Stimulated activated CD4-positive, alpha-beta T cell treated with anti-CD3 and anti-CD28 coated beads, Interleukin-2, amount 100 ng/mL, for 48 hours (primary cell): ENCODE measurements at places on chromosomes 4 and X.

DNA sequence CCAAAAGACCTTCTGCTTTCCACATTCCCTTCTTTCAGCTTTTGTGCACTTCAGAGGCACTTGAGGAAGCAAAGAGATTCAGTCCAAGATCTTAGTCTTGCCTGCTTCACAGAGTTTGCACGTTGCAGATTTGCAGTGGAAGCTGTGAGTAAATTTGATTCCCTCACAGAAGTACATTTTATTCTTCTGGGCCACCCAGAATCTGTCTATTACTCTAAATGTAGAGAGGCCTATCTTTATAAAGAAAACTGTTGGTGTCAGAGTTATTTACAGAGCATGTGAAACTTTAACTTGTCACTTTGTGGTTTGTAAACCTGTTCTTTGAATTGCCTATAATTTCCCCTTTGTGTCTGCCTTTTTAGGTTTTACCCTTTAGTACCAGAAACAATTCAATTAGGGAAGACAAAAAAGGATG lies 15.5 kb downstream of the SPRY1 start:
- no peak for DNase-seq

GRCh38 chr4:137597752-137598430 lies 65.6 kb upstream of the PCDH18 start:
- no peak for DNase-seq

GRCh38 chr4:3638080-3638795 lies 106.0 kb upstream of the LRPAP1 start:
- DNase-seq = no peak

DNA sequence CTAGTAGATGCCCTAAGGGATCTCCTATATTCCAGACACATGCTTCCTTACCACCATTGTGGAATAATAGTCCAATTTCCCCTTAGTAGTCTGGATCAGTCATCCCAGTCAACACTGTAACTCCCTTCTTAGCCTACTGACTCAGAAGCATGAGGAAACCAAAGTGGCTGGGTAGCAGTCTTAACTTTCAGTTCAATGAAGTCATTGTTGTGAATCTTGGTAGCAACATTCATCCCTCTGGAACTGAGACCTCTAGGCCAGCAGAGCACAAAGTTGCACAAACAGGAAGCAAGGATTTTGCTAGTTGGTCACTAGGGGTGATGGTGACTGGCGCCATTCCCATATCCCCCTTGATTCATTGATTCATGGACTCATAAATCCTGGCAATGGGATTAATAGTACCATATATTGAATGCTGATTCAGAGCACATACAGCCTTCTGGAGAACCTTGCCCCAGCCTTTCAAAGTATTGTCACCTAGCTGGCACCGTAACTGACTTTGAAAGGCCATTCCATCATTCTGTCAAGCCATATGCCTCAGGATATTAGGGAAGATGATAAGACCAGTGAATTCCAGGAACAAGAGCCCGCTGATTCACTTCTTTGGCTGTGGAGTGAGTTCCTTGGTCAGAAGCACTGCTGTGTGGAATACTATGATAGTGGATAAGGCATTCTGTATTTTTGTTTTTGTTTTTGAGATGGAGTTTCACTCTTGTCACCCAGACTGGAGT lies 19.7 kb upstream of the GPAT3 start:
- no peak for DNase-seq

- no peak for DNase-seq
These were observed 43.5 kb downstream of the UBE2K start for GRCh38 chr4:39741401-39741800.

- no peak for DNase-seq
These were observed 1015.1 kb downstream of the RPA4 start for GRCh38 chrX:97898798-97899197.

GRCh38 chr4:2292646-2293108 lies 30.8 kb upstream of the MXD4 start:
- no peak for DNase-seq

GRCh38 chrX:55312655-55313054 lies 47.9 kb upstream of the PAGE3 start:
- no peak for DNase-seq

DNA sequence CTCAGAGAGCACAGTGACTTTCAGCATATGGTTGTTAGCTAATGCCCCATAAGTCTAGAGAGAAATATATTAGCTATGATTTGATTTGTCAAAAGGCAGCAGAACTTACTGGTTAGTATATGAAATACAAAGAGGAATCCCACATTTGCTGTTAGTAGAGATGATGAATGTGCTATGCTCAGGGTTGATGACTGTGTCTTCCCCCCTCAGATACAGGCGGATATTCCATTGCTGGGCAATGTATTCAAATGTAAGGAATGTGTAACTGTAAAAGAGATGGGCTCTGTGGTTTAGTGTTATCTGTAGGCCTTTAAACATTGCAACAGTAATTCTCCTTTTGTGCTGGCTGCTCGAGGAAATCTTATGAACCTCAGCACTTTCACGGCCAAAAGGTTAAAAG lies 528.9 kb upstream of the ARX start:
- DNase-seq = no peak

DNA sequence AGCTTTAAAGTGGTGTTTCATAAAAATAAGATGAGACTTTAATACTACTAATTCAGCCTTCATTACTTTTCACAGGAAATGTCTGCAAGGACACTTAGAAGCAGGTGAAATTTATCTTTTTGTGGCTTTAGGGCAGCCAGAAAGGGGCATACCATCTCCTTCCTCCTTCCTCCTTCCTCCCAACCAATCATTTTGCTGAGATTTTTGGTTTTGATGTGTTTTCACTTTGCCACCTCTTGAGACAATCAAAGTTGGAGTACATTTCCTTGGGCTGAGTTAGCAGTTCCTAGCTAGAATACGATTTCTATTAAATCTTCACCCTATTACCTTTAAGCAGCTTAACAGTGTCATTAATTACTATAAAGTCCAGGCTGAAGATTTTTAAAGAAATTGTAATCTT lies 5.1 kb upstream of the NDST3 start:
- DNase-seq = no peak

- DNase-seq = no peak
These were observed 46.2 kb upstream of the IGFBP7 start for GRCh38 chr4:57156242-57156990.

DNA sequence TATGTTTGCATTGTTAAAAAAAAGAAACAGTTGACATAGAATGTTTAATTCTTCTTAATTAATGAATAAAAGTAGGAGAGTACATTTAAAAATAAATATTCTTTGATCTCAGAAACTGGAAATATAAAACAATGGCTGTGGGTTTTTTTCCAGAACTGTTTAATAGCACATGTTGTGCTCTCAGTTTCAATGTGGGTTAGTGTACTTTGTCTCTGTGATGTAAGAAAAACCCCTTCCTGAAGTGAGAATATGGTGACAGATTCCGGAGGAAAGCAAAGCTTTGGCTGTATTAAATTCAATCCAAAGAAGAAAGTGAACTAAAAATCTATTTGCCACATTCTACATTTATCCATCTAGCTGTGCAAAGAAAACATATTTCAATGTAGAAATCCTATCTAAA lies 261.9 kb upstream of the ADGRL3 start:
- DNase-seq = no peak

- DNase-seq = no peak
These were observed 6.8 kb upstream of the CXCL2 start for GRCh38 chr4:74105656-74106280.

- DNase-seq = no peak
These were observed 75.8 kb upstream of the CCDC160 start for GRCh38 chrX:134161162-134161561.

DNA sequence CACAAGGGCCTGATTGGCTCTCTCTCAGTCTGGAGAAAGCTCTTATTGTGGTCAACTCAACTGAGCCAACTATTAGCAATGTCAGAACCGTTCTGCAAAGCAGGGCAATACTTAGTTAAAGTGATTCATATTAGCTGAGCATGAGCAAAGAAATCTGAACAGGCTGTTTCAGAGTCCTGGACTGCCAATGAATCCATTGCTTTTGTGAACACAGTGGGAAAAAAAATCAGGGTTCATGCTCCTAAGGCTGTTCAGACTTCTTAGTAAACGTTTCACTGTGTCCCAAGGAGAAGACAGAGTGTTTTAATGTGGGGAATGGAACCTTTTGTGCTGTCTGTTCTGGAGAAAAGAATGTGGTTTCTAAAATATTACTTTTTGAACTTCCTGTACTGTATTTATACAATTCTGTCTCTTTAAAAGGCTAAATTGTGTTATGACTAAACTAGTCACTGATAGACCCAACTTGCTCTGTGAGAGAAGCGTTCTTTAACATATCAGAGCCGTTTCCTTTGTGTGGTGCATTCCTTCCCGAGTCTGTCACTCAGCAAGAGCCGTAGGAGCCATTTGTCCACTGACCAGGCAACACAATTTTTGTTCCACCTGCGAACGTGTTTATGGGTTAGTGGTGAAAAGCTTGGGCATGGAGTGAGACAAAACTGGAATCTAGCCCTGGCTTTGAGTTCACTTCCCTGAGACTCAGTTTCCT lies 366.1 kb downstream of the FBXO8 start:
- DNase-seq = no peak

GRCh38 chr4:804804-805203 lies 21.1 kb downstream of the CPLX1 start:
- no peak for DNase-seq

- DNase-seq = no peak
These were observed 3.4 kb upstream of the SEPTIN6 start for GRCh38 chrX:119696251-119696890.

DNA sequence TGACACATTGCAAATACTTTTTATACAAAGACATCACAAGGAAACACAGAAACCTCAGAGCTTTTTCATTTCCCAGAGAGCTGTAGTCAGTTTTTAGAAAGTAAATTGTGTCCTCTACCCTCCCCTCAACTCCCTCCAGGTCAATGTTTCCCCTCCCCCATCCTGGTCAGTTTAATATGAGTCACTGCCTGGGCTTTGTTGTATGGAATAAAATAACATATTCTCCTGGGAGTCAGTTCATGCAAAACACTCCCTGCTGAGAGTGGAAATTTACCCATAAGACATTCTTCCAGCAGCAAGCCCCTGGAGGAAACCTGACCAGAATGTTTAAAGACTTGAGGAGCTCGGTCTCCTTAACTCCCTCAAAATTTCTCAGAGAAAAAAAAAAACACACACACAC lies 270.1 kb upstream of the LDB2 start:
- DNase-seq = no peak

DNA sequence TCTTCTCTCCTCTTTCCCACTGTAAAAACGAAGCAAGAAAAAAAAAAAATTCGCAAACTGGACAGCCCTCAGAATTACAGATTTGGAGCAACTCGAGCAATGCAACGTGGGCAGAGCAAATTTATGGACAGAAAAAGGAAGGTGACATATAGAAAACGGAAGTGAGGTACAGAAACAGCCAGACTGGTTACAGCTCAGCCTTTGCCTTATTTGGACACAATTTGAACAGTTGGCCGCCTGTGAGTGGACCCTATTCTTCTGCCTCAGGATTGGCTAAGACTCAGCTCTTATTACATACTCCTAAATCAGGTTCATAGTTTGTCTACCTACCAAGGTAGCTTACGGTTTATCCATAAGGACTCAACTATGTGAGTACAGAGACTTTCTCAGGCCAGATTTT lies 98.8 kb downstream of the SOWAHB start:
- no peak for DNase-seq

GRCh38 chr4:160877087-160877790 lies 1286.6 kb downstream of the FSTL5 start:
- DNase-seq = no peak

GRCh38 chr4:125641611-125642010 lies 326.9 kb downstream of the FAT4 start:
- no peak for DNase-seq

- DNase-seq = no peak
These were observed 24.9 kb downstream of the LHFPL1 start for GRCh38 chrX:112654871-112655270.

DNA sequence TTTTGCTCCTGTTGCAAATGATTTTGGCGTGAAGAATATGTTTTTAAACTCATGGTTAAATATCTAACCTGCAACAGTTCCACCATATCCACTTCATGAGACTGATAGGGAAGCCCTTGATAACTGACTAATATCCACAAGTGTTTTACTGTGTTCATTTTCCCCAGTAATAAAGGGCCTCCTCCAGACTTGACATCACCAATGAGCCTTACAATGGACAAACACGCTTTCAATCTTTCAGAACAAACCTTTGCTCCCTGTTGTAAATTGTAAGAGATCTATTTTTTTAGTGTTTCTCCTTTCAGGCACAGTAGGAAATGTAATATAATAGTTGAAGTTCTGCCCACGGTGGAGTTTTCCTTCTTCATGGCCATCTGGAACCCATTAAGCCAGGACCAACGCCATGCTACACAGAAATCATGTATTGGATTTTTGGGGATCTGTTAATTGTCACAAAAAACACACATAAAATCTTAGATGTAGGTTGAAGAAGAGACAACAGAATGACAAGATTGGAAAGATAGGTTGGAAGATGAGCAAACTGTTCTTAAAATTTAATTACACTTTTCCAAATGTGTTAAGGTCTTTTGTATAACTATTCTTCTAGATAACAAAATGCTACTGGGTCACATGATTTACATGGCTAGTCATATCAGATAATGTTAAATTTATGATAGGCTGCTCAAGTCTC lies 1030.1 kb downstream of the FSTL5 start:
- DNase-seq = no peak
